ENCODE measurements at places on chromosomes 7 and 10.

GRCh38 chr7:3956949-3957348, 655.9 kb downstream of the SDK1 start:
- H3K27me3 ChIP-seq = no peaks in the 10 kb centered on the region
- H3K27ac ChIP-seq = no peak overlapping the region
- H3K4me3 ChIP-seq = no peak overlapping the region
- no peak for DNase-seq

- H3K36me3 ChIP-seq = no peaks in the 10 kb centered on the region
- DNase-seq = no peak
- H3K4me1 ChIP-seq = no peaks in the 10 kb centered on the region
- H3K4me3 ChIP-seq = no peak overlapping the region
- H3K27ac ChIP-seq = no peak overlapping the region
Measured at GRCh38 chr7:46089281-46089680, 168.2 kb upstream of the IGFBP3 start.

- no peaks in the 10 kb centered on the region for H3K4me1 ChIP-seq
- DNase-seq = no peak
Measured at GRCh38 chr10:119131512-119132240, 27.8 kb downstream of the DENND10 start.

DNA sequence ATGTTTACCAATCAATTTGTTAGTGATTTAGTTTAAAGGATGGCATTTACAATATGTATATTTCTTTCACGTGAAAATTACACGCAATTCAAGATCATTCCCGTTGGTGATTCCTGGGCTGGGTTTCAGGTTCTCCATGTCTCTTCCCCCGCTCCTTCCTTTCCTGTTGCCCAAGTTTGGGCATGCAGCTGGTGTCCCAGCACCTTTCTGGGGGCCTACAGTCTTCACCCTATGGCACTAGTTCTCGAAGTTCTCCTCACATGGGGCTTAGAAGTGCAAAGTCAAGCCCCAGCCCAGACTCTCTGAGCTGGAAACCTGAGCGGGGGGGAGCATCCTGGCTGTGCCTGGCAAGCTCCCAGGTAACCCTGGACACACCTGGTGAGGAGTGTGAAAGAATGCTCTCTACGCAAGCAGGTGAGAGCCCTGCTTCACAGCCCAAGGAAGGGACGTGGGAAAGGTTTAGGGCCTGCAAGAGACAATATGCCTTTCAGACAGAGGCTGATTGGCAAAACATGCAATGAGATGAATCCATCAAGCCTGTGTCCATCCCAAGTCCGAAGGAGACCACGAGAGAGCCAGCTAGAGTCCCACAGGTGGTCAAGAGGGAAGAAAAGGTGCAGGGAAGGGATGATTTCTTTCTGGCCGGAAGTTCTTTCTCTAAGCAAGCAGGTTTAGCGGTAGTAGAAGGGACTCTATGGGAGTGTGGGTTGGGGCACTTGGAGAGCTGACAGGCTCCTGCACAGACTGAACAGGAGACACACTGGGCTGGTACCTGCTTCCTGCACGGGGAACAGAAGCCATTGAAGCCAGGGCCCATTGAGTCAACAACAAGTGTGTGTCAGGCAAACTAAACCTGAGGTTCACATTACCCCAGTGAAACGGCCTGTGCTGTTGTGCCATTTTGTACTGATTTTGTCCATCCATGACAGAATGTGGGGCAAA, 131.1 kb downstream of the ADARB2 start:
- H3K4me1 ChIP-seq = peaks cover 36% of the 10 kb centered on the region
- no peaks in the 10 kb centered on the region for H3K36me3 ChIP-seq
- H3K27me3 ChIP-seq = peaks cover 7% of the 10 kb centered on the region
- H3K27ac ChIP-seq = no peak overlapping the region
- H3K4me3 ChIP-seq = no peak overlapping the region
